ENCODE measurements at places on chromosomes 2 and 18.
A peak's percentile ranks its signal among the peaks of the same experiment; 100 is the strongest.

GRCh38 chr2:101132202-101132601, 19.0 kb downstream of the TBC1D8 start:
- DNase-seq = no peak

GRCh38 chr2:170212625-170213280, 34.8 kb downstream of the MYO3B start:
- DNase-seq = no peak

DNA sequence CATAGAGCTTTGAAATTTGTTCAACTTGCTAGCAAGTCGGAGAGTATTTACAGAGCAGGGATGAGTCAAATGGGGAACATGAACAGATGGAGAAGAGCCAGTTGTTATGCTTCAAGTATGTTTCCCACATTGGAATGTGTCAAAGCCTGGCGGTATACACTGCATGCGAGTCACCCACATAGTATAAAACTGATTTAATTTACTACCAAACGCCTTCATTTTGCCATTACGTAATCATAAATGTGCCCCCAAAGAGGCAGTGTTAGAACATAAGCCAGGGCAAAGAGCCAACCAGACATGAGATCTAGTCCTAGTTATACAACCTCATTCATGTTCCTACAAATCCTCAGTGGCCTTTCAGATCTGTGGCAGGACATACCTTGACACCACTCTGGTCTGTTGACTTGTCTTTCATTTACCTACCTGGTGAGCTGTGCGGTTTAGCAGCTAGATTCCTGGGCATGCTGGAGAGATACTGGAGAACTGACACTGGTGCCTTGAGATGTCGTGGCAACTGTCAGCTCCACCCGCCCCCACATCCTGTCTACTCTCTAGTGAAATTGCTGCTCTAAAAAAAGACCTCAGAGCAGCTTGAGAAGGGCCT, 21.7 kb upstream of the NRP2 start:
- no peak for DNase-seq

DNA sequence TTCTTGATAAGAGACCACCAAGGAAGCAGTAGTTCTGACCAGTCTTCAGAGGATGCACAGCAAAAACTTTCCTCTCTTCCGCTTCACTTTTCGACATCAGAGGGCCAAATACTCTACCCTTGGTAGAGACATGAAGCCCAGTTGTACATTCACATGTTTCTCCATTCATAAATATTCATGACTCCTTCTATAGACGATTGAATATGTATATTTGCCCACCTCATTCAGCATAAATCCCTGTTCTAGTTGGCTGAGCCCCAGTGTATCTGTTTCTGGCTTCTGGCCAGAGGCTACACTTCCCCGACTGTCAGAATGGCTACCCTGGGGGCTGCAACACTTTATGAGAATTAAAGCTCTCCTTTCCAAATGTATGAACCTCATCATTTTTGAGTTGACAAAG, 258.5 kb downstream of the ASXL3 start:
- DNase-seq = no peak

- DNase-seq = no peak
These were observed 35.6 kb downstream of the AP1S3 start for GRCh38 chr2:223801736-223802135.

DNA sequence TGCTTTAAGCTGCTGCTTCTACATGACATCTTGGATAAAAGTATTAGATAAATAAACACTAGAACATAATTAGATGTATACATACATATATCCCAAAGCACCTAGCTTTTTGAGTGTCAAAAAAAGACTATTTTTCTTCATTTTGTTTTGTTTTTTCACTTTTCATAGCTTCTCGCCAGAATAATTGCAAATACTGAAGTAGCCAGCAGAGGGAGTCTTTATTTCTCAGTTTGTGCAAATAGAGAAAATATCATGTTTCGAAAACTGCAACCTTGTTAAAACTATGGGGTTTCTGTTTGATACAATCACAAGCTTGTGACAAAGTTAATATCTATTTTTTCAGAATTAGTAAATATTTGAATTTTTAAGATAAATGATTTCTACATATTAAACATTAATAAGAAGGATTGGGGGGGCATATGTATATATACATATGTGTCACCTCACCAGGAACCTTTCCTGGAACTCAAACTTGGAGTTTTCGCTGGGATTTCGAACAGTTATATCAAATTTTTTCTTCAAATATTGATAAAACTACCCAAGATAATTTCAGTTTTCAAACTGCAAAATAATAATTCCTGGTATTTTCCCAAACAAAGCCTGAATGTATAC, 61.0 kb downstream of the GRB14 start:
- DNase-seq = peak; percentile 19

- no peak for DNase-seq
These were observed 262.3 kb downstream of the TRIB2 start for GRCh38 chr2:12979066-12979465.

- no peak for DNase-seq
These were observed 215.4 kb downstream of the ZNF521 start for GRCh38 chr18:25136416-25137196.

- DNase-seq = no peak
These were observed 1.7 kb downstream of the MYCN start for GRCh38 chr2:15941871-15942710.
